Activated CD8-positive, alpha-beta memory T cell treated with anti-CD3 and anti-CD28 coated beads for 48 hours (primary cell): ENCODE measurements at places on chromosomes 11 and 22.

DNA sequence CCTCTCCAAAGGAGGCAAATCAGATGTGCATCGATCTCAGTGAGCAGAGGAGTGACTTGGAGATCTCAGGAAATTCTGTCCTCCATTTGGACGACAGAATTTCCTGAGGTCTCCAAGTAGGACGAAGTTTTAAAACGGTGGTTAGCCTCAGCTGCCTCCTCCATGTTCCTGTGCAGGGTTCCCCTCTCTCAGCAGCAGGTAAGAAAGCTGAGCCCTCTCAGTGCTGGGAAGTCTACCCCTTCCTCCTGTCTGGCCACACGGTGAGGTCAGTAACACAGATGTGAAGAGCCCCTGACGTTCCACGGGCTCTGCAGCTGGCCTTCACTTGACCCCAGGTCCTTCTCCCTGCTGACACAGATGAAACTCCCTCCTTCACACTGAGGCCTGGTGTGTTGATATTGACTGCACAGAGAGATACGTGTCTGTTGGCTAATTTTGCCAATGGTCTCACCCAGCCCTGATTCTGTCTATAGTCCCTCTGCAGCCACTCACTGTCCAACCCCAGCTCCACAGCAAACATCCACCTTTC, 607.4 kb upstream of the B3GAT1 start:
- no peak for DNase-seq

GRCh38 chr11:128133501-128133900, 453.9 kb downstream of the ETS1 start:
- no peak for DNase-seq

- no peak for DNase-seq
These were observed 65.3 kb downstream of the PRDM11 start for GRCh38 chr11:45211732-45212131.

DNA sequence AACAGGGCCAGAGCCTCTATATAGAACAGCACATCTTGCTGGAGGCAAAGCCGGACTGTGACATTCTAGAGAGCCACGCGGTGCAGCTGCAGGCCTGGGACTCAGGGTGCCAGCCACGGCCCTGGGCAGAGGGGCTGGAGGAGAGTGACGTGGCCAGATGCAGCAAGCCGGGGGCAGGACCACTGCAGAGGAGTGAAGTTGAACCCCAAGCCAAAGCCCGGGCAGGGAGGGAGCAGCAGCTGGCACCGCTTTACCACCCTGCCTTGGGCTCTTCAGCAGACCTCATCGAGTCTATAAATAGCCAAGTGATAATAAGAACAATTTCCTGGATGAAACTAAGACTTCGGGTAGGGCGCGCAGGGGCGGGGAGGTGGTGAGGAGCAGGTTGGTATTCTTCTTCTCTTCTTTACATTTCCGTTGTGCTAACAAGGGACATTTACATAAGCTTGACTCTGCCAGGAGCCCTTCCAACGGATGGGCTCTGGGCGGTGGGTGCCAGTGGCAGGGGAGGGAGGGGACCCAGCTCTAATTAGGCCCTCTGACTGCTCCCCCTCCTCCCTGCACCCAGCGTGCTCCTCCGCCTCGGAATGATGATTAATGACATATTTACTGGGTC, 110.2 kb downstream of the ST3GAL4 start:
- DNase-seq: no peak

DNA sequence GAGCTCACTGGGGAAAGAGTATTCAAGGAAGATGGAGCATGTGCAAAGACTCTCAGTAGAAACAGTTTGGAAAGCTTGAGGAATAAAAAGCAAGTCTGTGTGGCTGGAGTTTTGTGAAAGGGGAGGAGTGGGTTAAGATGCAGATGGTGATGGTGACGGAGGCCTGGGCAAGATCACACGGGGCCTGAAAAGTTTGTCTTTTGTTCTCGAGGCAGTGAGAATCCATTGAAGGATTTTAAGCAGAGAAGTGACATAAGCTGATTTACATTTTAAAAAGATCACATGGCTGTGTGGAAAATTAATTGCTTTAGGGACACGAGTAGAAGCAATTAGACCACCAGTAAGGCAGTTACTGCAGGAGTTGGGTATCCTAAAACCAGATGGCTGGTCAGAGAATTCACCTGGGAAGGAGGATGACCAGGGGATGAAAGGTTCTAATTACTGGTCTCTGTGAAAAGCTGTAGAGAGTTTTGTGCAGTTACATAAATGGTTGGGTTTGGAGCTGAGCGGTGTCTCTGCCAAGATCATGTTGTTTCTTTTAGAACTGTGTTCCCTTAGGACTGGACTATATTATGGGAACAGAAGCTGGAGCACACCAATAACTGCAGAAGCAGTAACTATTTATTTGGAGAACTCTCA, 7.1 kb downstream of the RRP8 start:
- DNase-seq: no peak

DNA sequence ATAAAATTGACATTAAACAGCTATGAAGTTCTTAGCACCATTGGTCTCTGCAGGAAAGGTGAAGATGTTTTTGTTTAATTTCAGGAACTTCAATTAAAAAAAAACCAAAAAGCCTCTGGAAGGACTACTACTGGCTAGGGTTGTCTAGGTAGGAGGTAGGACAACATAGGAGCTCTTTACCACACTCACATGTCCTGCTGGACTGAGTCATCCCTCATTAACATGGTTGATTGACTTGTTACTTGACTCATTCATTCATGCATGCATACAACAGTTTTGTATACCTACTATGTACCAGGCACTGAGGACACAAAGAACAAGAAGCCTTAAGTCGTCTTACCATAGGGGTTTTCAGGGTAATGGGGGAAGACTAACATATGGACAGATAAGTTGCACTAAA, 216.9 kb upstream of the ARHGAP20 start:
- DNase-seq: no peak

DNA sequence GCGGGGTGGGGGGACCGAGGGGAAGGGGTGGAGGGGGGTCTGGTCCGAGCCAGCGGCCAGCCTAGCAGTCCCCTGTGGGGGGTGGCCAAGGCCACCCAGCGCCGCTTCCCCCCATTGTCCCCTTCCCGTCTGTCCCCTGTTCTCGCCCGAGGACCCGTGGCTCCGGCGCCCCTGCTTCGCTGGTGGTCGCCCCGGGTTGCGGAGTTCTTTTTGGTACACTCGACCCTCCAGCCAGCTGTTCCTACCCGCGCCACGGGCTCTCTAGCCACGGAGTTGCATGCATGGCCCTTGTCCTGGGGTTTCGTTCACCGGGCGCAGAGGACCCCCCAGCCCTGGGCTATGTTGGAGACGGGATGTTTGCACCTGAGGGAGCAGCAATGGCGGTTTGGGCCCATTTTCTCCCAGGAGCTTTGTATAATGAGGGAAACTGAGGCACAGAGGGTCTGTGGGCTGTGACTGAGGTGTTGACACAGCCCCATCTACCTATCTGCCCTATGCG, 489 bp downstream of the RNF214 start:
- no peak for DNase-seq

DNA sequence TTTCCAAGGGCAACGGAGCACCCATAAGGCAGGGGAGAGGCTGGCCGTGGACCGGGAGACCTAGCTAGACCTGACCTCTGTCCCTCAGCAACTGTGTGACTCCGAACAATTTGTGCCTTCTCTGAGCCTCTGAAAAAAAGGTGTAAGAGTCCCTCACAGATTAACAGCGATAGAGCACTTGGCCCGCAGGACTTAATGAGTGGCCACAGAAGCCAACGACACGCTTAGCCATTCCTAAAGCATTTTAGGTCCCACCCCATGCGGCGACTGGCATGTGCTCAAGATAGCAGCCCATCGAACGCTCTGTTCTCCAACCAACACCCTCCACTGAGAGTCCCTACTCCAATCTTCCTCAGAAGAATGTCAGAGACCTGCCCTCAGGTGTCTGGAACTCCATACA, 1.5 kb downstream of the SULT4A1 start:
- no peak for DNase-seq

- DNase-seq: peak; percentile 63
These were observed 12.8 kb downstream of the MACROD1 start for GRCh38 chr11:64152841-64153691.

DNA sequence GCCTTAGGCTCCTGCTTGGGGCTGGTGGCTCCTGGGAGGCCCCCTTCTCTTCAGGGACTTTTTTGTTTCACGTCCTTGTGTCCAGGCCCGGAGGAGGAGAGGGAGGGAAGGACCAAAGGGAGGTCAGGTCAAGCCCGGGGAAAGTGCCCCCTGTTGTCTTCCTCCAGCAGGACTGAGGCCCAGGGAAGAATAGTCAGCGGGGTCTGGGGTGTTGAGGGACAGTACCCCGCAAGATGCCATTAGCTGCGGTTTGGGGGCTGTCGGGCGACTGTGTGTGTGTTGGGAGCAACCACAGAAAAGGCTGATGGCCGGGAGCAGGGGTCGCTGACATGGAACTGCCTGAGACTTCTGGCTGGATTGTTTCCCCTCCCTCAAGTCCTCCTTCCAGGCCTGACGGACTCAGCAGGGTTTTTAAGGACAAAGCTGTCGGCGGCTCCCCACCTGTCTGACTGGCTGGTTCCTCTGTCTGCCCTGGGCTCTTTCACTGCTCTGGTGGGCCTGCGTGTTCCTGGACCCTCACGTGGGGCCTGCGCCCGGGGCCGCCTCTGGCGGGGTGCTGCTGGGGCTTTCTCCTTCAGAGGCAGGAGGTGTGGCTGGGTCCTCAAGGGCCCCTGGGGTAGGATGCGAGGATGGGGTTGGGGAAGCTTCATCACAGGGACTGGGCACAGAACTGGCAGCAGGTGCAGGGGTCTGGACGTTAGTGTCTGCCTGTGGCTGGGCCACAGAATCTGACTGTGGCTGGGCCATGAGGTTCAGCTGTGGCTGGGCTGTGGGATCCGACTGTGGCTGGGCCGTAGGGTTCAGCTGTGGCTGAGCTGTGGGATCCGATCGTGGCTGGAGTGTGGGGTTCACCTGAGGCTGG, 1.5 kb downstream of the GPR152 start:
- no peak for DNase-seq

GRCh38 chr11:127478826-127479225, 478.3 kb upstream of the KIRREL3 start:
- no peak for DNase-seq

GRCh38 chr11:77069969-77070582, 3.3 kb downstream of the CAPN5 start:
- DNase-seq: no peak

DNA sequence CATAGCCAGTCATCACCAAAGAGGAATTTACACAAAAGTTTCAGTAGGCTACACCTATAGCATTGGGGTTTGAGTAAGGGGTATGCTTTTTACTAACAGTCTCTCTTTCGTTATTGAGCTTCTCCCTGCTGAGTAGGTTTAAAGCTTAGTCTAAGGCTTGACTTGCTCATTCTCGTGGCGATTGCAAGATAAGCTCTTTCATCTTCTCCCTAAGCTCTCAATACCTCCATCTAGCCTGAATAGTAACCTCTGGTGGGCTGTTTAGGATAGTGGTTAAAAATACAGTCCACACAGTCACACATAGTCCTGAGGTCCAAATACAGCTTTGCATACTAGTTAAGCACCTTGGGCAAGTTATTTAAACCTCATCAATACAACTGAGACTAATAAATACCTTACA, 65.6 kb downstream of the IMMP1L start:
- no peak for DNase-seq

- no peak for DNase-seq
These were observed 80.5 kb upstream of the CHRM4 start for GRCh38 chr11:46471943-46472661.

GRCh38 chr11:87849216-87849615, 326.0 kb downstream of the RAB38 start:
- DNase-seq: no peak

- DNase-seq: peak; percentile 61
These were observed 6.0 kb upstream of the CCDC188 start for GRCh38 chr22:20156611-20157429.

GRCh38 chr11:108663154-108663877, 1.6 kb upstream of the DDX10 start:
- DNase-seq: no peak

DNA sequence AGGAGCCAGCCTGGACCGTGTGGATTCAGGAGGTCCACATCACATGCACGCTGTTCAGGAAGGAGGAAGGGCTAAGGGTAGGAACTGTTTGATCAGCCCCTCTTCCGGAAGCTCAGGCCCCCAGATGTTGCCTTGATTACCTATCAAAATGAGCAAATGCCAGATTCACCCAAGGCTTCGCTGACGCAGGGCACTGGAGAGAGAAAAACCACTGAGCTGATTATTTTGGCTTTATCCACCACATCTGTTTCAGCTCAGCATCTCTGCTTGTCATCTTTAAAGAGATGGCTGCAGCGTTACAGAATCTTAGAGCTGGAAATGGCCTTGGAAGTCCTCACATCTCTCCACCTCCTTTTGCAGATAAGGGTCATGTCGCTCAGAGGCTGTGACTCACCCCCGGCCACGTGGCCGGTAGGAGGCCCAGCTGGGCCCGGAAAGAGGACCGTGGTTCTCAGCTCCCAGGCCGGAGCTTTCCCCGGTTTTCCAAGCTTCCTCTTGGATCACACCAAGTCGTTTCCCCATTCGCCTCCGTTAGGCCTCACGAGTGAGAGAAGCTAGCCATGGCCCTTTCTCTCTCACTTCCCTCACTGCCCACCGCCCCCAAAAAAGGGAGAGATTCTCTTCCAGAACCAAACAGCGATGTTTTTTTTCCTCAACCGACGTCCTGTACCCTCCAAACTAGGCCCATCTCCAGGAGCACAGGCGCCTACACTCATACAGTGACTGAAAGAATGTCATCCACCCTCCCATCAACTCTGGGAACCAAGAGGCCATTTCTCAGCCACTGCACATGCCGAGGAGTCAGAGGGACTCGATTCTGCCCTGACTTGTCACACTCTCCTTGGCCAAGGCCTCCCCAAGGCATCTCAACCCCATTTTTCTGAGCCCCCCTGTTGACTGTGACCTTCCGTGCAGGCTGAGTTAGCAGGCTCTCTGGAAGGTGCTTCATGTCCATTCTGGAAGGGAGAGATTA, 37.6 kb downstream of the LIF start:
- DNase-seq: no peak

DNA sequence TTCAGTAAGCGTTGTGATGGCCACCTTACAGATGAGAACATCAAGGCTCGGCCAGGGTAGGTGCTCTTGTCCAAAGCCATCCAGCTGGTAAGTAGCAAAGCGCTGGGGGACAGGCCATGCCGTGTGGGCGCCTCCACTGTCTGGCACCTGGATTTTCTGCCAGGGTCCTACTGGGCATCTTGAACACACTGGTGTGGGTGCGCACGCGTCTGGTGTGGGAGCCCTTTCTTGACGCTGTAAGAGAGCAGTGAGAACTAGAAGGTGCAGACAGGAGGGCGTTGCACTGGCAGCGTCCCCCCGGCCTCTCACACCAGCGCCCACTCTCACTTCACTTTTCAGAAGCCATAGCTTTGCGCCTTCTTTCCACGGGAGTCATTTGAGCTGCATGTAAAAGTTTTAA, 296.6 kb downstream of the TBC1D22A start:
- no peak for DNase-seq

- DNase-seq: no peak
These were observed 10.4 kb upstream of the RASL10A start for GRCh38 chr22:29325785-29326315.

DNA sequence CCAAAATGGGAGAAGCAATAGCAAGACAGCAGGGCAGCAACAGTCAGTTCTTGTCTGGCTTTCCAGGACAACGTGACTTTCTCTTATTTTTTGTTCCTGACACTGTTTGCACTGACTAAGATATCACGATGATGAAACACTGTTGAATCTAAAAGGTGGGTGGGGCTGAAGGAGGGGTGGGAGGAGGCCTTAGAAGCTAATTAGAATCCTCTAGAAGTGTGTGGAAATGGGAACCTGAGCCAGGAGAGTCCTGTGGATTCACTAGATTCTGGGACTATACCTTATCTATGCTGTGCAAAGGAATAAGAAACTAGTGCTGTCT, 300.3 kb downstream of the ST3GAL4 start:
- no peak for DNase-seq
